ENCODE measurements at places on chromosomes 1 and 21. TPM values are rescaled to one million over a fixed set of nuclear protein-coding genes. Genes with fewer than 3 reads are reported as not detected.
A peak's percentile ranks its signal among the peaks of the same experiment; 100 is the strongest.

The MPZ gene
- 4.4 TPM for total RNA-seq

The KCNJ6 gene
- not detected for total RNA-seq

The HDGF gene
- 283 TPM for total RNA-seq

The FCER1G gene
- total RNA-seq = 0.74 TPM

The SUSD4 gene
- total RNA-seq = 1.8 TPM

The COL16A1 gene
- 0.47 TPM for total RNA-seq

The MR1 gene
- 25.0 TPM for total RNA-seq

The DPYD gene
- 11.1 TPM for total RNA-seq

- DNase-seq = no peak
Measured at GRCh38 chr1:57192222-57192621, 226.4 kb upstream of the C8B start.

DNA sequence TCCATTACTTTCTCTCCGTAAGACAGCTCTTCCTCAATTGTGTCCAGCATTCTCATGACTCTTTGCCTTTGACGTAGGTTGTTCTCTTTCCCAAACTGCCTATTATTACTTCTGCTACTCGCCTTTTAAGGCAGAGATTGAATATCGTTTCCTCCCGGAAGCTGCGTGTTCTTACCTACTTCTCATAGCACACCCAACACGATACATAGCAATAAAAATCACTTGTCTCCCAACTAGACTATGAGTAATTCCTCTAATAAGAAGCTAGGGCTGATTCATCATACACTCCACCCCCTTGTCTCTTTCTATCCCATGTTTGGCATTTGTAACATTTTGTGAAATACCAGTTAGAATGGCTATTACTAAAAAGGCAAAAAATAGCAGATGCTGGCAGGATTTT is 55.8 kb upstream of the SGIP1 start:
- no peak for DNase-seq

GRCh38 chr1:8878698-8879463 is 395 bp upstream of the ENO1 start:
- DNase-seq = peak; percentile 99

DNA sequence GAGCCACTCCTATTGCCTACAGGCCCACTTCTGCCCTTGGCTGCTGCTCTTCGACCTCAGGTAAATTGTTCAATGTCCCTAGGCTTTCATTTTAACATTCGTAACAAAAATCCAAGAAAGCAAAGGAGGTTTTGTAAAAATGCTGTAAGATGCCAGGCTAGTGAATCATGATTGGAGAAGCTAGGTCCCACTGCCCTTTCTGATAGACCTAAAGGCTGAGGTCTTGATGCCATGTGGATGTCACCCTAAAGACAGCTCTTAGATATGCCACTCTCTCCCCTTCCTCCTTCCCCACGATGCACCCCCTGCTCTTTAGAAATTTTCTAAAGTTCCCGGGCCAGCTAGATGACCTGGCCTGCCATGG is 9.9 kb upstream of the TMEM39B start:
- DNase-seq = no peak

GRCh38 chr1:237041461-237041794 is 556 bp upstream of the RYR2 start:
- no peak for DNase-seq

- no peak for DNase-seq
Measured at GRCh38 chr1:55235722-55236121, 20.6 kb upstream of the USP24 start.

GRCh38 chr1:205523891-205524793 is 19.7 kb downstream of the CDK18 start:
- DNase-seq = peak; percentile 88

- DNase-seq = no peak
Measured at GRCh38 chr1:162388615-162389014, 7.1 kb downstream of the C1orf226 start.

GRCh38 chr1:227370533-227371254 is 52.4 kb upstream of the CDC42BPA start:
- DNase-seq = no peak
